ENCODE measurements at places on chromosomes 2 and 18. TPM values are rescaled to one million over a fixed set of nuclear protein-coding genes. Genes with fewer than 3 reads are reported as not detected.

DNA sequence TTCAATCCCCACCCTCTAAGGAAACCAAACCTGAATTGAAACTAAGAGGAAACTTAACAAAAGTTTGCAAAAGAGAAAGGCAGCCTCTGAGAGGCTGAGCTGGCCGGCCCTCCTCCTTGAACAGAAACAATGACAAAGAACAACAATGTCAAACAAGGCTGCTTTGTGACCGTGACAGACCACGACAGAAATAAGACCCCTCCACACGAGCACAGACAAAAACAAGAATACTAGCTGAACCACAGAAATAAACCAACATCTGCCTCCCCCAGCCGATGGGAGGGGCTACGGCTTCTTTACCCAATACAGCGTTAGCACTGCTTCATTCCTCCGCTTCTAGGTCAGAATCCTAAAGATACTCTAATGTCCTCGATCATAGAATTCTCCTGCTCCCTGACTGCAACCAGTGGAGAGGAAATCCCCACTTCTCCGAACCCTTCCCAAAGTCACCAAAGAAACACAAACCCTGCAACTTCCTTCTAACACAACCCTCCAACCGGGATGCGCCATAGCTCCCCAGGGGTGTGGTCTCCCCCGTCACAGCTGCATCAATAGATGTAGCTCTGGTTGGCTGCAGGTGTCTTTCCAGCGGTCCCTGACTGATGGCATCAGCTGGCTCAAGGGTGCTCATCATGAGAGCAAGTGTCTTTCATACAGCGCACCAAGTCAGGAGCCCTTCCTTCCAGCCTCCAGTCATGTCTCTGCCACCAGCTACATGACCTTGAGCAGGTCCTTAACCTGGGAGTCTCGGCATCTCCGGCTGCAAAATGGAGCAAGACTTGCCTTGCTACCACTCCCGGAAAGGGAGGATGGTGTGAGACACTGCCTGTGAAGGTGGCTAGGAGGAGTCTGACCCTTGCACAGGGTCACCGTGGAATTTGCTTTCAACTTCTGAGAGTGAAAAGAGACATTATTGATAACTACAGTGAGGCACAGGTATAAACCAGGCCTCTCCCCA is 198.6 kb downstream of the HAUS1 start:
- H3K4me3 ChIP-seq, result no peak overlapping the region
- H3K36me3 ChIP-seq, result no peaks in the 10 kb centered on the region
- H3K4me1 ChIP-seq, result no peaks in the 10 kb centered on the region
- no peaks in the 10 kb centered on the region for H3K27me3 ChIP-seq

DNA sequence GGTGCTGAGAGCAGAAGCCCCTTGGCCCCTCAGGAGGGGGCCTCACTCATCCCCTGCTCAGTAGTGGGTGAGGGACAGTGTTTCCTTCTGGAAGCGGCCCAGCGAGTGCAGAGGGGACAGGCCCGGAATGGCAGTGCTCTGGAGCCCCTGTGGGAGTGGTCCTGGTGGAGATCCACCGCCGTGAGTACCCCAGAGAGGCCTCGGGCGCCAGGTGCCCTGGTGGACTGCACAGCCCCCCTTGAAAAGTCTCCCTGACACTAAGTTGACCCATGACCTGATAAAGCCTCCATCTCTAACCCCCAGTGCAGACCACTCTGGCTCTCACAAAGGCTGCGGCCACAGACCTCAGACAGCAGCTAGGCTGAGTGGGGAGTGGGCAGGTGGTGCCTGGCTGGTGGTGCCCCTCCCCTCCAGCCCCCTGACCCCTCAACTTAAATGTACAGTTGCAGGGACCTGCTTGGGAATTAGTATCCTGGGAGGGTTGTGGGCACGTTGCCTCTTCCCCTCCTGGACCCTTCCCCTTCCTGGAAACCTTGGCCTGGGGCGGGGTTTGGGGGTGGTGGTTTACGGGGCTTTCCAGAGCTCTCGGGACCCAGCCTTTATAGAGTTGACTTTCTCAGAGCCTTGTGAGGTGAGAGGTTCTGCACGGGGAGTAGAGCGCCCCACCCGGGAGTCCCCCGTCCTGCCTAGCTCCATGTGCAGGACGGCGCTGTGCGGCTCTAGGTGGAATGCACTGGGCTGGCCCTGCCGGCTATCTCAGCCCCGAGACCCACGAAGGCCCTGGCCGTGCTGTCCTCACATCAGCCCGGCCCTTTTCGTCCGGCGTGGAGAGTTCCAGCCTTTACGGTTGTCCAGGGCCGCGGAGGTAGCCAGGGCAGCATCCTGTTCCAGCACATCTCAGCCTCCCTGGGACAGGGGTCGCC is 62.7 kb downstream of the RTP5 start:
- no peaks in the 10 kb centered on the region for H3K4me1 ChIP-seq
- H3K27ac ChIP-seq, result no peak overlapping the region
- H3K36me3 ChIP-seq, result no peaks in the 10 kb centered on the region
- no peak overlapping the region for H3K4me3 ChIP-seq

GRCh38 chr2:216696751-216697560 is 1.6 kb upstream of the IGFBP5 start:
- H3K36me3 ChIP-seq, result no peaks in the 10 kb centered on the region
- no peak for DNase-seq
- H3K27ac ChIP-seq, result no peak overlapping the region
- H3K4me3 ChIP-seq, result no peak overlapping the region
- peaks cover 32% of the 10 kb centered on the region for H3K4me1 ChIP-seq

DNA sequence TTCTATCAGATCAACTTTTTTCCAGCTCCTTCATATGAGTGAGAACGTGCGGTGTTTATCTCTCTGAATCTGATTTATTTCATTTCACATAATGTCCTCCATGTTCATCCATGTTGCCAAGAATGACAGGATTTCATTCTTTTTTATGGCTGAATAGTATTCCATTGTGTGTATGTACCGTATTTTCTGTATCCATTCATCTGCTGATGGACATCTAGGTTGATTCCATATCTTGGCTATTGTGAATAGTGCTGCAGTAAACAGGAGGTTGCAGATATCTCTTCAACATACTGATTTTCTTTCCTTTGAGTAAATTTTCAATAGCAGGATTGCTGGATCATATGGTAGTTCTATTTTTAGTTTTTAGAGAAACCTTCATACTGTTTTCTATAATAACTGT is 388.5 kb downstream of the DCDC2C start:
- no peaks in the 10 kb centered on the region for H3K36me3 ChIP-seq
- no peak overlapping the region for H3K27ac ChIP-seq
- H3K4me1 ChIP-seq, result no peaks in the 10 kb centered on the region

DNA sequence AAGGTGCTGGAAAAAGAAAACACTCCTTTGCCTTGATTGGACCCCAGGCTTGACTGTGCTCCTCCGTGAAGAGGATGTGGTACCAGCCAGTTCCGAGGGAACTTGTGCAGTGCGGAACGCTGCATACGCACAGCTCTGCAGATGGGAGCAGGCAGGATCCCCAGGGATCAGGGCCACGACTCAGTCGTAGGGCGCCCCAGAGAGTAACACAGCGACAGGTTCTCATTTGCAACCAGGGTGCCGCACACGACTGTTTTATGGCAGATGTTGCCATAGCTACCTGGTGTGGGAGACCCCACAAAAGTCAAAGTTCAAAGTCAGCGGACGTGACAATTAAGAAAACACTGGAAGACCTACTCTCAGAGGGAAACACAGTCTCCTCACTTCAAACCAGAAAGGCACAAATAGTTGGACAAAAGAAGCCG is 779 bp downstream of the MALL start:
- H3K4me3 ChIP-seq, result peak overlapping the region; percentile 27
- no peak for DNase-seq
- H3K27me3 ChIP-seq, result no peaks in the 10 kb centered on the region
- H3K36me3 ChIP-seq, result no peaks in the 10 kb centered on the region
- H3K4me1 ChIP-seq, result peaks cover 17% of the 10 kb centered on the region

DNA sequence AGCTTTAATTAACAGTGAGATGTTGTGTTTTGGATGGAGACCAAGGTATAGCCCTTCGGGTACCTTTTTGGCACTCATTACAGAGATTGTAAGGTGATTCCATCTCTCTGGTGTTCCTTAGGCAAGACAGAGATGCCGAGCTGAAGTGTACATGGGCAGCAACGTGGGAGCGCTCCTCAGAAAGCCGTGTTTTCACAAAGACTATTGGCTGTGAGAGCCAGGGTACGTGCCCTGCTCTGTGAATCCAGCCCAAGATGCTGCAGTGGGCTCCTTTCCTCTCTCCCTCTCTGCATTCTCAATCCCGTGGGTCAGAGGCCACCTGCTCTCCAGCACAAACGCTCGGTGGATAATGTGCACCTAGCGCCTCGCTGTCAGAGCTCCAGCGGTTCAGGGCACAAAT is 203.0 kb upstream of the EPHA4 start:
- H3K4me1 ChIP-seq, result no peaks in the 10 kb centered on the region
- no peaks in the 10 kb centered on the region for H3K27me3 ChIP-seq
- H3K36me3 ChIP-seq, result no peaks in the 10 kb centered on the region
- no peak overlapping the region for H3K4me3 ChIP-seq
- no peak for DNase-seq
- no peak overlapping the region for H3K27ac ChIP-seq

- no peak for DNase-seq
- H3K4me1 ChIP-seq, result peaks cover 11% of the 10 kb centered on the region
- no peaks in the 10 kb centered on the region for H3K36me3 ChIP-seq
- no peak overlapping the region for H3K4me3 ChIP-seq
- no peak overlapping the region for H3K27ac ChIP-seq
- no peaks in the 10 kb centered on the region for H3K27me3 ChIP-seq
Measured at GRCh38 chr2:175576875-175577274, 395.4 kb upstream of the ATP5MC3 start.

GRCh38 chr18:52228166-52228565 is 111.8 kb upstream of the DCC start:
- DNase-seq, result no peak
- H3K4me1 ChIP-seq, result no peaks in the 10 kb centered on the region
- H3K4me3 ChIP-seq, result no peak overlapping the region
- no peak overlapping the region for H3K27ac ChIP-seq
- no peaks in the 10 kb centered on the region for H3K36me3 ChIP-seq

- no peak for DNase-seq
- peaks cover 8% of the 10 kb centered on the region for H3K4me1 ChIP-seq
- H3K27ac ChIP-seq, result peak overlapping the region; percentile 72
- no peaks in the 10 kb centered on the region for H3K27me3 ChIP-seq
- no peak overlapping the region for H3K4me3 ChIP-seq
Measured at GRCh38 chr2:20179466-20179754, 45.5 kb downstream of the SDC1 start.

DNA sequence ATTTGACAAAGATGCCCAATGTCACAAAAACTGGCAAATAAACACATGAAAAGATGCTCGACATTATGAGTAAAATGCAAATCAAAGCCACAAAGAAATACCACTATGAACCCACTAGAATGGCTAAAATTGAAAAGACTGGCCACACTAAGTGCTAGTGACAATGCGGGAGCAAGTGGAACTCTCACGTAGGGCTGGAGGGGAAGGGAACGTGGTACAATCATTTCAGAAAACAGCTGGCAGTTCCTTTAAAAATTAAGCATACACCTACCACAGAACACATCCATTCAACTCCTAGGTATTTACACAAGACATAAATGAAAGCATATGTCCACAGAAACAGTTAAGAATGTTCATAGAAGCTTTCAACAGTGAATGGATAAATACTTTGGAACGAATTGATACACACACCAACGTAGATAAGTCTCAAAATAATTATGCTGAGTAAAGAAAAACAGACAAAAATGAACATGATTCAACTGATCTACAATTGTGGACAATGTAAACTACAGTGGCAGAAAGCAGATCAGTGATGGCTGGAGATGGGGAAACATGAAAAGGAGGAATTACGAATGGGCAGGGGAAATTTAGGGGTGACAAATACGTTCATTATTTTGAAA is 71.7 kb downstream of the MYOM1 start:
- no peak for DNase-seq
- H3K4me1 ChIP-seq, result peaks cover 6% of the 10 kb centered on the region
- H3K36me3 ChIP-seq, result no peaks in the 10 kb centered on the region
- H3K27me3 ChIP-seq, result no peaks in the 10 kb centered on the region

DNA sequence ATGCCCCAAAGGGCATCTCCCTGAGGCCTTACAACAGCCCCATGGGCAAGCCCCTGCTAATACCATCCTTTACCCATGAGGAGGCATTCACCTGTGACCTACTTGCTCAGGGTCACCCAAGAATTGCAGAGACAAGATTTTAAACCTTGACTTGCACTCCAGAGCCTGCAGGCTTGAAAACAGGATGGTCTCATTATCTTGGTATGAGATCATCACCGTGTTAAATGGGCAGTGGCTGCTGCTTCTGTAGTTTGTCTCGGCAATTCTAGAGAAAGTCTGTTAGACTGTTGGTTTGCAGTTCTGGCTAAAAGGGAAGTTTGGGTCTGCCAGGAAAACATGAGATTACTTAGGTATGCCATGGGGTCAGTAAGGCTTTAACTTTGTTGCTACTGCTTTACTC is 698.9 kb downstream of the GALR1 start:
- H3K4me3 ChIP-seq, result no peak overlapping the region
- no peak for DNase-seq
- H3K27me3 ChIP-seq, result no peaks in the 10 kb centered on the region
- no peak overlapping the region for H3K27ac ChIP-seq
- no peaks in the 10 kb centered on the region for H3K36me3 ChIP-seq

DNA sequence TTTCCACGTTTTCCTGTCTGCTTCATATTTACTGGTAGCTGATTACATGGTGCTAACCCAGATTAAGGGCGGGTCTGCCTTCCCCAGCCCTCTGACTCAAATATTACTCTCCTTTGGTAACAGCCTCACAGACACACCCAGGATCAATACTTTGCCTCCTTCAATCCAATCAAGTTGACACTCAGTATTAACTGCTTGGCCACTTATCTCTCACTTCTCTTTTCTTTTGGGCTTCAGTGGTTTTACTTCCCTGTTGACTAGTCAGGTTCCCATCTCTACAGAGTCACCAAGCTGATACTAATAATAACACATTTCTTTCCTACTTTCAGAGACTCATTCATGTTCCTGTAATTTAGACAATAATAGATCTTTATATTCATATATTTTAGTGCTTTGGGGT is 302.2 kb upstream of the MAP2 start:
- no peak overlapping the region for H3K27ac ChIP-seq
- no peaks in the 10 kb centered on the region for H3K27me3 ChIP-seq
- no peak for DNase-seq
- no peaks in the 10 kb centered on the region for H3K4me1 ChIP-seq
- H3K4me3 ChIP-seq, result no peak overlapping the region

SERPINB3 gene
- not detected for polyA plus RNA-seq

CCL20 gene
- not detected for polyA plus RNA-seq

ASNSD1 gene
- polyA plus RNA-seq, result 59.2 TPM

SLC38A11 gene
- 3.6 TPM for polyA plus RNA-seq

CFAP65 gene
- 4.3 TPM for polyA plus RNA-seq

CD8B2 gene
- 0.54 TPM for polyA plus RNA-seq

APOB gene
- polyA plus RNA-seq, result 0.03 TPM

TNFRSF11A gene
- polyA plus RNA-seq, result 2.5 TPM

PGAP1 gene
- 31.0 TPM for polyA plus RNA-seq

Measured in left lung (tissue), 14 donors.